Kidney capillary endothelial cell (primary cell): ENCODE measurements at places on chromosomes 7 and 10.

DNA sequence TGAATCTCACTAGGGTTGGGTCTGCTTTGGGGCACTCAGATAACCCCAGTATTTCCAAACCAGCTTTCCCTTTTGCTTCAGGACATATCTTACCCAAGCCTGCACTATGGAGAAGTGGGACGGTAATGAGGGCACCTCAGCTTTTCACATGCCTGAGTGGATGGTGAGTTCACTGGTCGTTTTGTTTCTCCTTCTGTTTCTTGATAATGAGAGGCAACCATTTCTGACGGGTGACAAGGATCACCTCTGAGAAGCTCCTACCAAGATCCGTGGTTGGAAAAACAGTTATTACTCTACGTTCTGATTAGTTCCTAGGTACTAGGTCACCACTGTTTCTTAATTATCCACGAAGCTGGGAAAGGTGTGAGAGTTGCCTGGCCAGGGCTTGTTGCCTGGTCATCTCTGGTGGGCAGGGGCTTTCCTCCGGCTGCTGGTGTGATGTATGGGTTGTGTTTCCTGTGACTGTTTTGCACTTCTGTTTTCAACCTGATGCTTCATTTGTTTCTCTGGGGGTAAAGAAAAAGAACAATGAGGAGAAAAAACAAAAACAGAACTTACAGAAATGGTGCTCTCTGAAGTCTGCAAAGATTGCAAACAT is 65.7 kb upstream of the STRIP2 start:
- no peak for DNase-seq

DNA sequence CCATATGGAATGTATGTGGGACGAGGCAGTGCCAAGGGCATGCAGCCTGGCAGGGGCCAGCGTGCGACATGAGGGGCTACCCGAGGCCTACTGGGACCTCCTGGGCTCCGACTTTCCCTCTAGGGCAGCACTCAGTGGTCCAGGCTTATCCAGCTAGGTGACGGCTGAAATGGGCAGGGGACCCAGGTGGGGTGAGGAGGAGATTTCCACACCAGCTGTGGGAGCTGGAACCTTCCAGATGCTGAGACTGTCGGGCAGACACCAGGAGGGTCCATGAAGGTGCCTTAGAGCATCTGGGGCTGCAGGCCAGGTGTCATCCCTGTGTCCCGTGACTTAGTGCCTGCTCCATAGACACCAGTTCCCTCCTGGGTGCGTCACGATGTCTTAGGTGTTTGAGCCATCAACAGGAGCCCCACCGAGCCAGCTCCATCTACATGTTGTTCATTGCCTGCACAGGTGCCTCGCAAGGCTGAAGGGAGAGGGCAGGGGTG is 13.4 kb downstream of the ZNF316 start:
- no peak for DNase-seq

GRCh38 chr10:128710098-128710797 is 584.0 kb upstream of the MKI67 start:
- DNase-seq: no peak

DNA sequence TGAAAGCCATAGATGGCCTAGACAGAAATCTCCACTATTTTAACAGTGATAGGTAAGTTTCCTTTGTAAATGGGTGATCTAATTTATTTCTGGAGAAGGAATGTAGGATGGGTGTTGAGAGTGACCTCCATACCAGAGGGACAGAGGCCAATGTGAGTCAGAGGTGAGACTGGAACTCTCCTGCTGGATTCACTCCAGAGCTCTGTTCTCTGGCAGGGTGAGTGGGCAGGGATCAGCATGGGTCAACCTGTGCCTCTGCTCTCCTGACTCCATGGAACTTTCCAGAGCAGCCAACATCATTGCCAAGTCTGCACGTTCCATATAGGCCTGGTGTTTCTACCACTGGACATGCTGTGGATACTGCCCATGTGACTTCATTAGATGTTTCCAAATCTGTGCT is 11.4 kb downstream of the AKR1C3 start:
- DNase-seq: no peak

GRCh38 chr10:5944389-5945189 is 32.8 kb downstream of the IL15RA start:
- DNase-seq: peak; percentile 88
